ENCODE measurements at places on chromosomes 11 and 22. TPM values are rescaled to one million over a fixed set of nuclear protein-coding genes. Genes with fewer than 3 reads are reported as not detected.

Gene FOSL1
- 80.6 TPM for total RNA-seq

Gene C11orf97
- total RNA-seq, result not detected

Gene IGF2
- total RNA-seq, result not detected

Gene MEN1
- 15.8 TPM for total RNA-seq

Gene EXPH5
- 0.13 TPM for total RNA-seq

Gene GLB1L2
- not detected for total RNA-seq

Gene MS4A6A
- total RNA-seq, result not detected

Gene GAS2L1
- 26.3 TPM for total RNA-seq

Gene ASRGL1
- 0.43 TPM for total RNA-seq

Gene XRCC6
- total RNA-seq, result 292 TPM

Gene MUC2
- total RNA-seq, result not detected

Gene CREB3L1
- 37.7 TPM for total RNA-seq

Gene OR51E2
- not detected for total RNA-seq

Gene OR52H1
- not detected for total RNA-seq

Gene SUSD2
- not detected for total RNA-seq

Gene THY1
- 1,197 TPM for total RNA-seq

Gene SLC1A2
- 1.2 TPM for total RNA-seq

Gene KCNJ5
- total RNA-seq, result not detected

All from GM23248 (cell line).